ENCODE measurements at places on chromosomes 5 and 9.

DNA sequence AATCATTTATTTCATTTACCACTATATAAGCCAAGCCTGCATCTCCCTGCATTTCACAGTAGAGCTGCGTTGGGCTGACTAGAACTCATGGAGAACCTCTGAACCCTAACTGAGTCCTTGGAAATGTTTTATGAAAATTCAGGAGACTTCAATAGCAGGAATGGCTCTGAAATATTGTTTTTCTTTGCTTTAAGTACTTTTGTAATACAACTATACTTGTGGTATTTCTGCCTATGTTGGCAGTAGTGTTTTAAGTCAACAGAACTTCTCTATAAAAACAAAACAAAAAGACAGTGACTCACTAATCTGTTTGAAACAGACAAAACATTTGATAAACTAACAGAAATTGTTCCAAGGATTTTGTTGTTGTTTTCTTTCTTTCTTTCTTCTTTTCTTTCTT, 489.2 kb upstream of the MEF2C start:
- no peak for DNase-seq

DNA sequence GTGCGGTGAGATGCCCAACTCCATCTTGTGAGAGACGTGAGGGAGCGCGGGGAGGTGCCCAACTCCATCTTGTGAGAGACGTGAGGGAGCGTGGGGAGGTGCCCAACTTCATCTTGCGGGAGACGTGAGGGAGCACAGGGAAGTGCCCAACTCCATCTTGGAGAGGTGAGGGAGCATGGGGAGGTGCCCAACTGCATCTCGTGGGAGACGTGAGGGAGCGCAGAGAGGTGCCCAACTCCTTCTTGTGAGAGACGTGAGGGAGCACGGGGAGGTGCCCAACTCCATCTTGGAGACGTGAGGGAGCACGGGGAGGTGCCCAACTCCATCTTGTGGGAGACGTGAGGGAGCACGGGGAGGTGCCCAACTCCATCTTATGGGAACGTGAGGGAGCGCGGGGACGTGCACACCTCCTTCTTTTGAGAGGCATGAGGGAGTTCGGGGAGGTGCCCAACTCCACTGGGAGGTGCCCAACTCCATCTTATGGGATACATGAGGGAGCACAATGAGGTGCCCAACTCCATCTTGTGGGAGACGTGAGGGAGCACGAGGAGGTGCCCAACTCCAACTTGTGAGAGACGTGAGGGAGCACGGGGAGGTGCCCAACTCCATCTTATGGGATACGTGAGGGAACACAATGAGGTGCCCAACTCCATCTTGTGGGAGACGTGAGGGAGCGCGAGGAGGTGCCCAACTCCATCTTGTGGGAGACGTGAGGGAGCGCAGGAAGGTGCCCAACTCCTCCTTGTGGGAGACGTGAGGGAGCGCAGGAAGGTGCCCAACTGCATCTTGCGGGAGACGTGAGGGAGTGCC, 235.4 kb downstream of the CACNA1B start:
- no peak for DNase-seq

DNA sequence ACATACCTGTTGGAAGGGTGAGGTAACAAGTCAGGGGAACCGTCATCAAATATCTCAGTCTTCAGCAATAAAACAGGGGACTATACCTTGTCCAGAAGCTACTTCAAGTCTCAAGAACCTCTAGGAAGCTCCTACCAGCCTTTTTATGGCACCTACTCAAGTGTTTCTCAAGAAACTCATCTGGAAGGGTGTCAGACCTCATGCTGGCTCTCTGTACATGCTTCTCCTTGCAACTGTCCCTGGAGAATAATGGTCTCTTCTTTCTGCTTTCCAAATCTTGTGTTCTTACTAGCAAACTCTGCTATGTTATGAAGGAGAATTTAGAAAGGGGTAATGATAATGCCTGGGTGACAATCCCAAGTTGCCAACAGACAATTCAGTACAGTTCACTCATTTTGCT, 8.3 kb upstream of the PTAR1 start:
- DNase-seq, result no peak

DNA sequence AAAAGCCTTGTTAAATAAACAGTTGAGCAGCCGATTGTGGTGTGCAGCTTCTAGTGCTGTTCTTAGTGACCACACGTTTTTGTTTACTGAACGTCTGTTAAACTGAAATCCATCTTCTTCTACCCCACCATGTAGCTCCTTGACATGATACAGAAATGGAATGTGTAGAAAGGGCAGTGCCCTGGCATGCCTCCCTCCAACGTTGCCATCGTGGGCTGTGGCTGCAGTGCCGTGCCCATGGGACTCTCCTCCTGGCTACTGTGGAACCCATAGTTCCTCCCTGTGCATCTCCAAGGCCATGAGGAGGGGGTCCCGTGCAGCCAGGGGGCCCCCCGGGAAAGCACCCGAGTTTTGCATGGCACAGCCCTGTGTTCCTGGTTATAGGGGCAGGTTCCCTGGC, 23.3 kb upstream of the TGFBI start:
- DNase-seq, result no peak

DNA sequence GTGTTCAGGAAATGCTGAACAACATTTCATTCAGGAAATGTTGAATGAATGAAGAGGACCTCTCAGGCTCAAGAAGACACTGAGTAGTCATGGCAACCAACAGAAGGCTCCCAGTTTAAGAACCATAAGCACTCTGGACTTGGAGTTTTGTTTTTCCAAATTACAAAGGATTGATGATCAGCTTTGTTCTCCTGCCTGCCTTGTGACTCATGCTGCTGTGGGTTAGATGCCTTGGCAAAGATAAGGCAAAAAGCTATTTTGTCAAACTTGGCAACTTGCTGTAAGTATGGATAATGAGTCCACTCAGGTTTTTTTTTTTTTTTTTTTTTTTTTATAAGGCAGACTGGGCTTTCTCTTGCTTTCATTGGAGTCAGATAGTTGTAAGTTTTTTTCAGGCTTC, 365.0 kb downstream of the TMEM232 start:
- no peak for DNase-seq

GRCh38 chr9:84874596-84874995, 205.1 kb downstream of the NTRK2 start:
- no peak for DNase-seq

GRCh38 chr5:178606269-178606668, 16.1 kb upstream of the COL23A1 start:
- DNase-seq, result no peak

DNA sequence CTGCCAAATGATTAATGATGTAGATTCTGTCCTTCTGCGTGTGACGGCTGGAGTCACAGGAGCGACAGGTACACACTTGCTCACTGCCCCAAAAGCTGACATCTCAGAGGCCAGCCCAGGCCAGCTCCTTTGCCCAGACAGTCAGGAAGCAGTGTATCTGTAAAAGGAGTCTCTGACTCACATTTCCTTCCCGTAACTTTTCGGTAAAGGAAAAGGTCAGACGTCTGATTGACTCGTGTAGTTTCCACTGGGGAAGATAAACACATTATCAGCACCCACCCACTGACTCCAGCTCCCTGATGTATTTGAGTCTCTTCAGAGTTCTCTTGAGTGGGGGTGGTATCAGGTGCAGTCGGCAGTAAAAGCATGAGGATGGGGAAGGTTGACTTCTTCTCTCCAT, 64.4 kb upstream of the WWC1 start:
- no peak for DNase-seq

Measured in GDM1 (cell line).